ENCODE measurements at places on chromosomes 11 and 22. TPM values are rescaled to one million over a fixed set of nuclear protein-coding genes. Genes with fewer than 3 reads are reported as not detected.

SHISA8 gene
- total RNA-seq: not detected

CBY1 gene
- total RNA-seq: 11.7 TPM

SLC6A5 gene
- not detected for total RNA-seq

C11orf16 gene
- total RNA-seq: not detected

SGSM1 gene
- total RNA-seq: under 0.01 TPM

GPHA2 gene
- total RNA-seq: not detected

APOL5 gene
- not detected for total RNA-seq

APOBEC3B gene
- total RNA-seq: 3.9 TPM

Data from subcutaneous preadipocyte (primary cell).